Astrocyte of the hippocampus (primary cell): ENCODE measurements at places on chromosomes 12 and 14.

DNA sequence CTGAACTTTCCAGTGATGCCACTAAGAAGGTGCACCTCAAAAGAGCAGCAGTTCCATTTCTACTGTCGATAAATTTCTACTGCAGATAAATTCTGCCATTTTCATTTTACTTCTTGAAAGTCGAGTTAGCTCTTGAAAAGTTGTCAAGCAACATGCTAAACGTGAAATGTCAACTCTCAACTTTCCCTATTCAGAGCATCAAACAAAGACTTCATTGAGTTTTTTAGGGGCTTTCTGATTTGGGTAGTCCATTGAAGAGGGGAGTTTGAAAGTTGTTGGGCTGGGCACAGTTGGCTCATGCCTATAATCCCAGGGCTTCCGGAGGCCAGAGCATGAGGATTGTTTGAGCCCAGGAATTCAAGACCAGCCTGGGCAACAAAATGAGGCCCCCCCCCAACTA is 59.4 kb upstream of the SYNE2 start:
- DNase-seq: no peak

- no peak for DNase-seq
Measured at GRCh38 chr14:100424504-100425428, 101.6 kb downstream of the SLC25A47 start.

DNA sequence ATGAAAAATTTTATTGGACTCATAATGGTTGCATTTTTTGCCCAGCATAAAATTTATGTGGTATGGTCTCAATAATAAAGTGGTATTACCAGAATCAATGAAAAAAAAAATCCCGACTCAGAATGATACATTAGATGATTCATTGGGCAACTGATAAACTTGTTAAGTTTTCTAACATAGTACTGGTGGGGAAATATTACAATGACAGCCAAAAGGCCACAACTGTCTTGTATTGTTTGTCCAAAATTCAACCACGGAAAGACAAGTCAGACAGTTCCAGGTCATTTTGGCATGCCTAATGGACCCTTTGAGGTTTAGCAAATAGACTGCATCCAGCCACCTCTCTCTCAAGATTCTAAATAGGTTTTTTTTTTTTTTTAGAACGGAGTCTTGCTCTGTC is 70.5 kb upstream of the TRIM9 start:
- no peak for DNase-seq

DNA sequence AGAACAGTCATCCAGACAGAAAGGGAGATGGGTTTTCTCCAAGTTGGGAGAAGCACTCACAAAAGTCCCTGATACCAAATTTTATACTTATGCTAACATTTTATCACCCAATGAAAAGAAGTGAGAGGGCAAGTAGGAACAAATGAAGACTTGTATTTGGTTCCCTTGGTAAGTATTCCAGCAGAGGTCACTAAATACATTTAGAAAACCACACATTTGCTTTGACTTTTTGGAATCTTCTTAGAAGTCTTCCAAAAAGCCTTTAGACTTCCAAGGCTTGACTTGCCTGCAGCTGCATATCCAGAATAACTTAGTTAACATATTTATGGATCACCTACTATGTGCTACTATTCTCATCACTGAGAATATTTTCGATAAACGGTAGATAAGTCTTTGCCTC is 3.1 kb upstream of the GYS2 start:
- DNase-seq: peak; percentile 7

GRCh38 chr12:148676-149416 is 65.1 kb downstream of the SLC6A12 start:
- no peak for DNase-seq

- no peak for DNase-seq
Measured at GRCh38 chr12:71029302-71029701, 108.8 kb upstream of the PTPRR start.

GRCh38 chr12:26017484-26018211 is 59.2 kb downstream of the RASSF8 start:
- peak; percentile 49 for DNase-seq

GRCh38 chr12:125418902-125419564 is 353.8 kb downstream of the AACS start:
- no peak for DNase-seq

DNA sequence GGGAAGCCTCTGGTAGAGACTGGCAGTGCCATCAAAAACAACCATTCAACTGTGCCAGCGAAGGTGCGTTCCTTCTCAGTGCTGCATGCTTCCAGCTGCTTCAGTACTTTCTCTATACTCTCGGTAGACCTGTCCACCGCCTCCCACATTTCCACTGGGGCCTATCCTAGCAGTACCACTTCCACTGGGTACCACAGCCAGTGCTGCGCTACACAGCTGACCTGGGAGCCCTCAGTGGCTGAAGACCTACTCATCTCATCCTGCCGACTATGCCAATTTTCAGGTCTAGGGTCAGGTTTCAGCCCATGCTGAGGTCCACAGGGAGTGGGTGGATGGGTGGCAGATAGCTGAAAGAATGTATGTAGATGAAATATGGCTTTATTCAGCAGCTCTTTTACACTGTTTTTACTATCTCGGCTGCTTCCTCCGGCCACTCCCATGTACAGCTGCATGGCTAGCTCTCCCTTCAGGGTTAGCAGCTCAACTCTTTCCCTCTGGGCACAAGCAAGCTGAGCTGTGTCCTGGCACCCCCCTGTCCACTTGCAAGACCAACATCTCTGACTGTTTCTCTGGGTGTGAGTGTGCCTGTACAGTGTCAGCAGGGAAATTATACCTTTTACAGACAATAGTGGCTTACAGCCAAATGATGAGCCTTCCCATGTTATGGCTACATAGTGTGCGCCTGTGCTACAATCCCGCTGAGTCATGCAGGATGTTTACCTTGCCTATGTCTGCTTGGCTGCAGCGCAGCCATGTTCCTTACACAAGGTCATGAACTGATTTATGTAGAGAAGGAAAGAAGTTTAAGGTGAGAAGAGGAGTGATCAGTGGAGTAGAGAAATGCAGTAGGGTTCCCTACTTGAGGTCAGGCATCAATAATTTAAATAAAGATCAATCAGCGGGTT is 125.7 kb upstream of the DDHD1 start:
- DNase-seq: no peak

- no peak for DNase-seq
Measured at GRCh38 chr14:24243336-24243836, 963 bp upstream of the TINF2 start.

GRCh38 chr14:59455411-59455810 is 9.8 kb downstream of the GPR135 start:
- no peak for DNase-seq

DNA sequence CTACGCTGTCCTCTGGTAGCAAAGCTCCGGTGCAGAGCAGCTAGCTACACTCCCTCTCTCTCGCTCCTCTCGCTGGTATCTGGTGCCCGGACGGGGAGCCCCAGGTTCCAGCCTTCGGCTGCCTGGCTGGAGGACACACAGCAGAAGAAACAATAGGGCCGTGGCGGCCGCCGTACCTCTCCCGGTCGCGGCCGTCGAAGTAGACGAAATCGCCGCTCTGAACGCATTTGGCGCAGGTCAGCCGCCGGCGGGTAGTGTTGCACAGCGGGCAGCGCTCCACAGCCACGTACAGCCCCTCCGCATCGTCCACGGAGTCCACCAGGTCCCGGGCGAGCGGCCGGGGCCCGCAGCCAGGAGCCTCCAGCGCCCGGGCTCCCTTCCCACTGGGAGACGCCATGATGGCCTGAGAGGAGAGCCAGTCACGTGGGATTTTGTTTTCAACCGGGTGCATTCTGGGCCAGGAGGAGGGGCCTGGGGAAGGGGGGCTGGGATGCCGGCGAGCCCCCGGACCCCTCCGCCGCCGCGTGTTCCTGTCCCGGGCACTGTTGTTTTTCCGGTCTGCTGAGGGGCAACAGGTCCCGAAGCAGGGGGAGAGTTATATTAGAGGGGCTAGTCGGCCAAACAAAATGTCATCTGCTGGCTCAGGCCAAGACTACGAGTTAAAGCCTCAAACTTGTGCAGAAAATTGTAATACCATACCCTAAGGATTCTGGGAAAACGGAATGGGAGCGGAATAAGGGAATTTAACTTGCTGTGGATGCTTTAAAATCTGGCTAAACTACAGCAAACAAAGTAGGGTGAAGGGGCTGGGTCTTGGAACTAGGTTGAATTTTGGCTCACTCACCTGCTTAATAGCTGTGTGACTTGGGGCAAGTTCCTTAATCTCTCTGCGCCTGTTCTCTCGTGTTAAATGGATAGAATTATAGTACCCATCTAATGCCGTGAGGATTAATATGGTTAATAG is at the start of gene ATG14:
Gene ATG14 (minus strand): TSS at position 405 of the 964 bp plus-strand sequence. CDS start 8 bp downstream, at position 397.
- peak; percentile 93 for DNase-seq

- peak; percentile 88 for DNase-seq
Measured at GRCh38 chr12:53052419-53053217, 2.8 kb downstream of the TNS2 start.

GRCh38 chr12:56565510-56566101 is 44.0 kb downstream of the RBMS2 start:
- DNase-seq: peak; percentile 34

DNA sequence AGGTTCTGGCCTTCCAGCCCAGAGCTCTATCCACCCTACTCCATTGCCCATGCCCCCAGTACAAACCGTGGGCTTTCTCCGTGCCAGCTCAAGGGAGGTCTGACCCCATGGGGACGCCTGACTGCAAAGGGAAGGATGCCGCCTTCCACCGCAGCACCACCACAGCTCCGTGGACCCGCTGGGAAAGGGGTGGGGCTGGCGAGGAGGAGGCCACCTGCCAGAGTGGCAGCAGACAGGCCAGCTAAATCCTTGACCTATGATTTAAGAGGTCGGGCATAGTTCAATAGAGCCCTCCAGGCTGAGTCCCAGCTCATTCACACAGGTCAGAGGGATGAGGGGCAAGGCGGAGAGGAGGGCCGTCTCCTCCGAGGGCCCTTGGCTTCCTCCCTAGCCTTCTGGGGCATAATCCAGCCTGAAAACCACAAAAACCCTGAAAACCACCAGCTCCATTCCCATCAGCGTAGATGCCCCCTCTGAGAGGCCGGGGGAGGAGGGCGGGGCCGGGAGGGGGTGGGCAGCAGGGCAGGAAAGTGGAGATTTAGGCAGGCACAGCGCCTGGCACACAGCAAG is 14.9 kb upstream of the FIGNL2 start:
- peak; percentile 86 for DNase-seq

- no peak for DNase-seq
Measured at GRCh38 chr12:77324416-77324762, 259.0 kb upstream of the E2F7 start.

DNA sequence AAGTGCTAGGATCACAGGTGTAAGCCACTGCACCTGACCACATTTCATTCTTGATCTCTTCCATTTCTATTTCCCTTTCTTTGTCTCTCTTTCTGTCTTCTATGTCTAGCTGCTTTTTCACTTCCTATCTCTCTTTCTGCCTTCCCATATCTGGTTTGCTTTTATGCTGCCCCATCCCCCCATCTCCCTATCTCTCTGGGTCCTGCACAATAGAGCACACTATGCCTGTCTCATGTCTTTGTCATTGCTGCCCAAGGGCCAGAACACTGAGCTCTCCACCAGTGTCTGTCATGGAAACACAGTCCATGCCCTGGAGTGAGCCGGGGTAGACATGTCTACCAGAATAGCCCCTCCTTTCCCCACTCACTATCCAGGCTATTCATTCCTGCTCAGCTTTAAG is 12.3 kb upstream of the RARG start:
- DNase-seq: no peak

DNA sequence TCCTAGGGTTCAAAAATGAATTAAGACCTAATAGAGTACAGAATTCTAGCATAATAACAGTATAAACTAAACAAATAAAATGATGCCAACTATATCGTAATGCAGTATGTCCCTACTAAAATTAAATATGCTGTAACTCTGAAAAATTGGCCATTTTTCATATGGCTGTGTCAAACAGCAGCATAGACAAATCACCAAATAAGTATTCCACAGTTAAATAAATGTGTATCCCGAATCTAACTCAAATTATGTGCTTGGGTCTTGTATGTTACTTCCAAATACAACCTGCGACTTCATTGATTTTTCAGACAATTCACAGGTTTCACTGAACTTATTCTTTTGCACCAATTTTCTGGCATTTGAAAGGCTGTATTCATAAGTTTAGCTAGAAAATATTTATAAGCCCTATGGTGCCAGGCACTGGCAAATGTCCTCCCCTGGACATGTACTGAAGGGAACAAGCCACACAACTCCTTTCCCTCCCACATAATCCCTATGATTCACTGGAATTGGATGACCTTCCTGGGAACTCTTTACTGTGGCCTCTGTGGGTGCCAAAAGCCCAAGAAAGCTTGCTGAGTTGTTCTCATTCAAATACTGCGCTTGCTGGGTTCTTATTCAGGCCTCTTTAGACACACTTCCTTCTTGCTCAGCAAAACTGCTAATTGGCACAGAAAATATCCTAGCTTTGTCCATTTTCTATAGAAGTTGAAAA is 108.8 kb downstream of the KITLG start:
- DNase-seq: peak; percentile 94

DNA sequence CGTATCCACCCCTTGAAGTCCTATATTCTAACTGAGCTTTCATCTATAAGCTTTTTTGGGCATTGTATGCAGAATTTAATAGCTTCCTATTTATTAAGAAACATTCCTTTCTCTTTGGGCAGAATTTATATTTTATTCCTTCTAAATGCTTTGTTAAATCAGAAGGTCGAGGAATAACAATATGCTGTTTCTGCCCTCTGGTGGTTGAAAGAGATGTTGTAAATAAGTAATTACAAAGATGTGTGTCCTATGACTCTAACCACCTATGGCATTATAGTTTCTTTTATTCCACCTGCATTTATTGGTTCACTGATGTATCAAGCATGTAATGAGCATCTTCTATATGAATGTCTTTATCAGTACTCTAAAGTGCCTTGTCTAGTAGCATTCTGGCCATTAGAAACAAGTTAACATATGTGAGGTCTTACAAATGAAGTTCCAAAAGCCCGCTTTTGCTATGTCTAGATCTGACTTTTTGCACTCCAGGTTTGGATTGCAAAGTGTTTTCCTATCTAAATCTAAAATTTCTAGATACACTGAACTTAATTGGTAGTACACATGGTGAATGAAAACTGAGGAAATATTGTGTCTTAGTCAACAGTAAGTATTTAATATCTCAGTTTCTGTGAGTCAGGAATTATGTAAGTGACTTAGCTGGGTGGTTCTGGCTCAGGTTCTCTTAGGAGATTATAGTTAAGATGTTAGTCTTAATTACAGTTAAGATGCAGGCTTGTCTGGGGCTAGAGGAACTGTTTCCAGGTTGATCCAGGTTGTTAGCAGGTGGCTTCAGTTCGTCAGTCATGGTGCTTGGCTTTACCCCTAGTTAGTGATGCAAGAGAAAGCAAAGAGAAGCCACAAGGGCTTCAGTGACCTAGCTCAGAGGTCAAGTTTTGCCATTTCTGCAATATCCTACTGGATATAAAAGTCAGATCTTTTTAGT is 57.5 kb downstream of the PLEKHA5 start:
- DNase-seq: peak; percentile 74

GRCh38 chr12:88243982-88244381 is 101.9 kb downstream of the TMTC3 start:
- DNase-seq: no peak

GRCh38 chr14:92880851-92881250 is 42.1 kb upstream of the CHGA start:
- DNase-seq: peak; percentile 10
